Stimulated activated CD4-positive, alpha-beta T cell treated with anti-CD3 and anti-CD28 coated beads, Interleukin-4, amount 100 ng/mL, for 1 hour (primary cell): ENCODE measurements at places on chromosomes 3 and 15.

DNA sequence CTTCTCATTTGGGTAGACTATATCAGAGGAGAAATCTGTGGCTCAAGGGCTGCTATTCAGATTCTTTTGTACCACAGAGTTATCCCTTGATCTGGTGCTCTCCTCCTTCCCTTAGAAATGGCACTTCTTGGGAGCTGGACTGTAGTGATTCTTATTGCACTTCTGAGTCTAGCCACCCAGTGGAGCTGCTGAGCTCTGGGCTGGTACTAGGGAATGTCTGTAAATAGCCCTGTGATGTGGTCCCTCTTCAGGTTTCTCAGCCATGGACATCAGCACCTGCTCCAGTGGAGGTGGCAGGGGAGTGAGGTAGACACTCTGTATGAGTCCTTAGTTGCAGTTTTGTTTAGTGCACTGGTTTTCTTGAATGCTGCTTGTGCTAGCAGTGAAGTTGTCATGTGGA lies 1292.6 kb downstream of the SI start:
- DNase-seq: no peak

- DNase-seq: no peak
Measured at GRCh38 chr15:25053000-25053815, 98.4 kb downstream of the SNRPN start.

DNA sequence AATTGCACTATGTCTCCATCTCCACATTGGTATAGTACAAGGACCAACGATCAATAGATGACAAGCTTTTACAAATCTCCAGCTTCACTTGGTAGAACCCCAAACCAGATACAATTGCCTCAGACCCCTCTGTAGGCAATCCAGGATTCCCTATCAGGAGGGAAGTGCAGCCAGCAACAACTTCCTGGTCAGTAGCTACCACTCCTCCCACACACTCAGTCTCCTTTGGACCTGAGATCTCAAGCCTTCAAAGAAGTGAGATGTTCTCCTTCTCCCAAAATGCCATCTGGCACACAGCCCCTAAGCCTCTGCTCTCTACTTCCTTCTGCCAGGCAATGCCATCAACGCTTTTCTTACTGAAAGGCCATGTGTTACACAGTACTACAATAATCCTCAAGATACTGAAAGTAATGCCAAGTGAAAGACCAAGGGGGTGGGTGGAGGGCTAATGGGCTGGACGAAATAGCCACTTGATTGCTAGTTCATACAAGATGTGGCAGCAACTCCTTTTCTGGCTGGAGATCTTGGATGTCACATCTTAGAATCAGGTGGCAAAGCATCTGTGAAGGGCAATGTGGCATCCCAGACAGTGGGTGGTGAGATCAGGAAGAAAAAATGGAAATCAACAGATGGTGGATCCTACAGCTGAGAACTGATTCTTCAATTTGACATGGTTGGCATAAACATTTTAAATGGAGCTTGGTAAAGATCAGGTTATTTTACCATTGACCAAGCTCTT lies 75.3 kb upstream of the ACP3 start:
- no peak for DNase-seq

- DNase-seq: no peak
Measured at GRCh38 chr3:193938613-193939012, 197.3 kb upstream of the HES1 start.

DNA sequence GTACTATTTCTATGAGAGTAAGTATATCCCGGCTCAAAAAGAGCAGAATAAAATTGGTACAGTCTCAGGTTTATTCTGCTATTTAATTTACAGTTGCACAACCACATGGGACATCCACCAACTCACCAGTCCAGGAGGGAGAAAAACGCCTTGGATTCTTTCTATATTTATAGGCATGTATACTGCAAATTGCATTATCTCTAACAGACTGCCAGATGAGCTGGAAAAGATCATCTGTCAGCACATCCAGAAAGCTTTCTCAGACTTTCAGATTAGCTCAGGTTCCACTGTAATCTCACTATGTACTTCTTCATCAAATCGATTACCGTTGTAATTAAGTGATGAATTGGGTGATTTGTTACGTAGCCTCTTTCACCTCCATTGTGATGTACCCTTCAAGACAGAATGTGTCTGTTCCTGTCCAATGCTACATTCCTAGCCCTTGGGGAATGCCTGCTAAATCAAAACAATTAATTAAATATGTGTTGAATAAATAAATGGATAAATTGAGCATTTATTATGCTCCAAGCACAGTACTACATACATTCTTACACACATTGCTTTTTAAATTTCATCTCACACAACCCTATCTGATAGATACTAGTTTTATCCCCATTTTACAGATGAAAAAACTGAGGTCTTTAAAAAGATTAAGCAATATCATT lies 38.1 kb upstream of the TMC3 start:
- no peak for DNase-seq

DNA sequence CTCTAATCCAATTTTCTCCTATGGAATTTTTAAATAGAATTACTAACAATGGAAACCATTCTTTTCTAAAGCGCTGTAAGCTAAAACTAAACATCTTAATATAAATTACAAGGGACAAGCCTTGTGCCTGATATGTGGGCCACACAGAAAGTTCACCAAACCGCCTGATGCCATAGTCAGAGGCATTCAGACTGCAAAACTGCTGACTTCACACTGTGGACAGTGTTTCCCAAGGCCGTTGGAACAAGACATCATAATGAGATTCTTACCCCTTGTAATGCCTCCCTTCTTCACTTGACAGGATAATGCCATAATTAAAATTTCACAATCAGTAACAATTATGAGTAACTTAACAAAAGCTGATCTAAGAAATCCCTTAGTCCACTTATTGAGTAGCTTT lies 14.9 kb downstream of the SH3GL3 start:
- DNase-seq: no peak

- no peak for DNase-seq
Measured at GRCh38 chr3:64454179-64454578, 228.9 kb upstream of the PRICKLE2 start.

GRCh38 chr3:197329382-197329781 lies 31.0 kb upstream of the DLG1 start:
- no peak for DNase-seq

GRCh38 chr3:69809076-69809835 lies 70.0 kb downstream of the MITF start:
- DNase-seq: no peak

DNA sequence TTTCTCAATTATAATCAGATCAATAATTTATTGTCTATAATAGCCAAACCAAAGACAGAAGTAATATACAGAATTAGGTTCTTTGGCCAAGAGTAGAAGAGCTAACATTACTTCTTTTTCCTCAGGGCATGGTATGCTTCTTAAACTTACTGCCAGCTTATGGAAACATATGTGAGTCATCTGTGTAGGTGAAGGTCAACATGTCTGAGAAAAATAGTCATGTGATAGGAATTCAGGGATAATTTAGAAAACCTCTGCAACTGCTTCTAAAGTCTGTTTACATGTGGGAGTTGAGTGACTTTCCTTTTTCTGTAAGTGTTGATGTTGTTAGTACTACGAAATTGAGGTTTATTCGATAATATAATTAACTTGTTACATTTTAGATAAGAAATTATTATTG lies 19.2 kb upstream of the MAP6D1 start:
- no peak for DNase-seq

DNA sequence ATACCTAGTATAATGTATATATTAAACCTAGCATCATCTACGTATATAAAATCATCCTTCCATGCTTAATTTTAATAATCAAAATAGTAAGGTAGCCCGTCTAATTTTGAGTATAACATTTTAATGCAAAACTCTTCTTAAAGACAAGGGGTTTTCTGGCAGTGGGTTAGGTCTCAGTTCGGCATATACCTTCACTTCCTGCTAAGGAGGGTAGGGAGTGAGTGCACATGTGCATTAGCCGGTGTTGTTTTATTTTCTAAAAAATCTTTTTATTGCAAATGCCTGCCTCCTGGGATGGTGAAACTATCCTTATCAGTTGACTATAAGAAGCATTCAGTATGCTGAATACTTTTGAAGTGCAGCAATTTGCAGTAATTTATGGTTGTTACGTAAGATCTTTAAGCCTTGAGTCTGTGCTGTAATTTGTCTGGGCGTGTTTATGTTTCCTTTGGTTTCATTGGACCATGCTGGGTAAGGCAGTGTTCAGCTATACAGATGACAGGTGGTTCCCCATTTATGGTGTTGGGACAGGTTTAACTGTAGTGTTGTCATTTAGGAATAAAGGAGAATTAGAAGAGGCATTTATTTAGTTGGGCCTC lies 11.7 kb downstream of the ARHGEF26 start:
- DNase-seq: no peak

DNA sequence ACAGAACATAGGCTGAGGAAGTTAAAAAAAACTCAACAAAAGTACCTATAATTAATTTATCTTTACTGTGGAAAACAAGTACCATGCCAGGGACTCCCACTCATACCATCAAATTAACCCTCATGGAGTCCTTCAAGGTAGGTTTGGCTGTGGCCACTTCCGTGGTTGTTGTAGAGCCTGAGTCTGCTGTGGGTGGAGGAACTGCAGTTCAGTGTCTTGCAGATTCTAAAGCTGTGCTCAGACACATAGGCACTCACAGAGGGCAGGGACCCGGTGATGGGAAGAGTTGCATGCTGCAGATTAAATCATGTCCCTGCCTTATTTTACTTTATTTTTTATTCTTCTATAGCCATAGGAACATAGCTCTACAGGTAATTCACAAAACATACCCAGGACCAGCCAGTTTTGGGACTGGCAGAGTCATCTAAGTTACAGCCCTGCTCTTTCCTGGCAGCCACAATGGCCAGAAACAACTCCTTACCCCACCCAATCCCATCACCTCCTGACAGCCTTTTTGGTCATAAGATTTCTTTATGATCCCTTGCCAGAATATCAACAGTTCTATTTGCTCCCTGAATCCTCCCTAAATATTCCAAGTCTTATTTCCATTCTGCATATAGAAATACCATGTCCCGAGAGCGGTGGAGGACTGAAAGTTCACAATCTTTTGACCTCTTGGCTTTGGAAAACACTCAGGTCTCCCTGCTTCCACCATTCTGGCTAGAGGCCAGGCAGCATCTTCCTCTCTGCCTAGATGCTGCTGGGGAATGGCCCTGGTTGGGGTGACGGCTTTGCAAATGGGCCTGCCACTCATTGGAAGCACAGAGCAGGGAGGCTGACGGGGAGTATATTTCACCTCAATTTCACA lies 193.7 kb downstream of the CHST2 start:
- no peak for DNase-seq

DNA sequence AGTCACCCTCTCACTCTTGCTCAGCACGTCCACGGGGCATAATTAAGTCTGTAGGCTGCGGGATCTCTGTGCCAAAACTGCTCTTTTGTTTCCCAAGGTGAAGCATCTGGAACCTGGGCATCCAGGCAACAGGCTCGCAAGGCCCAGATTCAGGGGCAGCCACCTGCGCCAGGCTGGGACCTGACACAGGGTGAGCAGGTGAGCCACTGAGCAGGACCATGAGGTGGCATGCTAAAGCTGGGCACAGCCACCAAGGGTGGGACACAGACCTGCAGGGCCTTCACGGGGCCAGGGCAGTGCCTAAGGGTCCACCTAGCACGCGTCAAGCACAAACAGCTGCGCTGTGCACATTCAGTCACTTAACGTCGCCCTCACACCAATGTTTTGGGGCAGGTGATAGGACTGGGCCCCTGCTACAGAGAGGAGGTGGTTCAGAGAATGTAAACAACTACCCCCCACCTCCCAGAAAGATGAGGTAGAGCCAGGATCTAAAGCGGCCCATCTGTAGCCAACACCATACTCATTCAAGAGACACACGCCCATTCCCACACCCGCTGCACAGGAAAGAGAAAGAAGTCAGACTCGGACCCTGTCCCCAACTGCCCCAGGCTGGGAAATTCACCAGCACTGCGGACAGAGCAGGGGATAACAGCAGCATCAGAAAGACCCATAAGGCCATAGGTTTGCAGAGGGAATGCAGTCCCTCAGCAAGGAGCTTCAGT lies 16.3 kb downstream of the XXYLT1 start:
- no peak for DNase-seq

DNA sequence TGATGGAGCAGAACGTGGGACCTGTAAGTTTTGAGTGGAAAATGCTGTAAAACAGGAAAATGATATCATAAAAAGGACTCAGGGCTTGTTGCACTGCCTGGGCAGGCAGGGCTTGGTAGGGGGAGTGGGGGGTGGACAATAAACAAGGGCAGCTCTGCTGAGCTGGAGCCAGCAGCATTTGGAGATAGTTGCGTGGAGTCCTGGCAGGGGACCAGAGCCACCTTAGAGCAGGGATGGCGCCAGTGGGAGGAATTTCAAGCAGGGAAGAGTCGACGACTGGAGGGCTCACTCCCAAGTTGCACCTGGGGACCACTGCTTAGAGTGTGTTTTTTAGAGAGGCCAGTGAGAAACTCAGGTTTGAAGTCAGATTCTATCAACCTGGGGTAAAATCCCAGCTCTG lies 22.7 kb upstream of the FRMD4B start:
- no peak for DNase-seq

DNA sequence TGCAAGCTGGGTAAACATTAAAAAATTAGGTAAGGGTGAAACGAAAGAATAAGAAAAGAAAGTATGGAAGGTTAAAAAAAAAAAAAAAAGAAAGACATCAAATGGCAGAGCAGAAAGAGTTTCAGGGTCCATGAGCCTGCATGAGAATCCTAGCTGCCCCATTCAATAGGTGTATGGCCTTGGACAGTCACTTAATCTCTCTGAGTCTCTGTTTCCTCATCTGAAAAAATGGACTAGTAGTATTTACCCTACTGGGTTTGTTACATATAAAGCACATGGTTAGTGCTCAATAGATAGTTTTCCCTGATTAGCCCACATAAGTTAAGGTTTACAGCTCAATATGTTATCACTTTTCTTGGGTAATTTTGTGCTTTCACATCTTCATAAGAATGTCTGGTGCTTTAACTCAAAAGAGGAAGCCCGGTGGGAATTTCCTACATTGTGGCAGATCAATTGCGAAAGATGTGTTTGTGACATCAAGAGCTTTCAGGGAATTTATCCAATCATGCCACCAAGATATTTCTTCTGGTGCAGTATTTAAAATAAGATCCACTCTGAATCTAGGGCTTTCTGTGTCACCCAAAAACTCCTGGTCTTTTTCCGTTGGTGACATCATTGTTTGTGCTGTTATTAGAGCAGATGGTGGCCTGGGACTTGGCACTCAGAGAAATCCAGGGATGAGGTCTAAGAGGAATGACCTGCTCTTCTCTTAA lies 57.2 kb upstream of the UBE2E1 start:
- no peak for DNase-seq

GRCh38 chr15:37767841-37768455 lies 166.5 kb upstream of the TMCO5A start:
- no peak for DNase-seq

- no peak for DNase-seq
Measured at GRCh38 chr3:171770689-171771620, 39.3 kb downstream of the PLD1 start.

- DNase-seq: no peak
Measured at GRCh38 chr15:59200560-59200959, 6.1 kb upstream of the LDHAL6B start.

DNA sequence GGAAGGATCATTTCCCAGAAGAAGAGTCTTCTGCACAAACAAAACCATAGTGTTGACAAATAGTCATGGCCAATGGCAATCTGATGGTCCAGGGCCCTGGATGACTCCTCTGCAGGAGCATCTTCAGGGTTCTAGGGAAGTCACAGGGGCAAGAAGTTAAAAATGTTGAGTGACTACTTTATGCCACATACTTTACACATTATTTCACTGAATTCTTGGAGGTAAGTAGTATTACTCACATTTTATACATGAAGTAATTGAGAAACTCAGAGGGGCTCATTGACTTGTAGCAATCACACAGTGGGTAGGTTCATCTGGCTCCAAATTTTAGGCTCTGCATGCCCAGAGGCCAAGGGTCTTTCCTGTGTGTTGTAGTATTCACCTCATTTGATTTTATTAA lies 430.2 kb upstream of the MCTP2 start:
- DNase-seq: no peak

GRCh38 chr15:64755427-64755940 lies 19.9 kb downstream of the RBPMS2 start:
- no peak for DNase-seq
